ENCODE measurements at places on chromosomes 6 and 20. TPM values are rescaled to one million over a fixed set of nuclear protein-coding genes. Genes with fewer than 3 reads are reported as not detected.

- no peak overlapping the region for H3K4me3 ChIP-seq
- no peaks in the 10 kb centered on the region for H3K36me3 ChIP-seq
- DNase-seq: no peak
- peaks cover 20% of the 10 kb centered on the region for H3K4me1 ChIP-seq
- H3K27me3 ChIP-seq: peaks cover 21% of the 10 kb centered on the region
Measured at GRCh38 chr20:32050851-32051556, 1.0 kb upstream of the HCK start.

LY6G6F gene
- total RNA-seq: not detected

MICAL1 gene
- total RNA-seq: 76.5 TPM

GRCh38 chr20:48294196-48294595 is 508.9 kb upstream of the SULF2 start:
- no peak for DNase-seq
- H3K27me3 ChIP-seq: no peaks in the 10 kb centered on the region
- H3K27ac ChIP-seq: no peak overlapping the region
- H3K36me3 ChIP-seq: no peaks in the 10 kb centered on the region
- H3K4me3 ChIP-seq: no peak overlapping the region

DNA sequence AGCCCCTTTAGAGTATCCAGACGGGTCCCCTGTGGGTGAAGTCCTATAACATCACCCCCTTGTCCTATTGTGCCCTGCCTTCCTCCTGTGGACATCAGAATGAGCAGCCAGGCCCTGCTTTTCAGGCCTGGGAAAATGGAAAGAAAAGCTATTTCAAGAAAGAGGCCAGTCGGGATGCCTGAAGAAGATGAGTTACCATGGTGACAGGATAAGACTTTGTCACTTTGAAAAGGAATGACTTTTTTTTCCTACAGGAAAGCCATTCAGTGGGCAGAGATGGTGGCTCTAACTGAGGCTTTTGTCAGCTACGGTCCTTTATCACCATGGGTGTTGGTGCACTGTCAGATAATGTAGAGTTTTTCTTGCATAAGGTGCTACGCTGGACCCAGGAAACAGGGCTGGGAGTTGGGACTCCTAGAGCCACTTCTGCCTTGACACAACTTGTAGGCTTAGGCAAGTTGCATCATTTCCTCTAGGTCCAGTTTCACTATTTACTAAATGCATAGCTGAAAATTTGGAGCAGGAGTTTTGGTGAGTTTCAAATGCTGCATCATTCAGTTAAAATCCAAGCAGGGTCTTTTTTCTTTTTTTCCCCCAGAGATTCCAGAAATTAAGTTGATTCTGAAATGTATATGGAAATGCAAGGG is 293.6 kb upstream of the PRND start:
- no peaks in the 10 kb centered on the region for H3K4me1 ChIP-seq
- no peaks in the 10 kb centered on the region for H3K27me3 ChIP-seq
- no peaks in the 10 kb centered on the region for H3K36me3 ChIP-seq
- no peak overlapping the region for H3K27ac ChIP-seq

DNA sequence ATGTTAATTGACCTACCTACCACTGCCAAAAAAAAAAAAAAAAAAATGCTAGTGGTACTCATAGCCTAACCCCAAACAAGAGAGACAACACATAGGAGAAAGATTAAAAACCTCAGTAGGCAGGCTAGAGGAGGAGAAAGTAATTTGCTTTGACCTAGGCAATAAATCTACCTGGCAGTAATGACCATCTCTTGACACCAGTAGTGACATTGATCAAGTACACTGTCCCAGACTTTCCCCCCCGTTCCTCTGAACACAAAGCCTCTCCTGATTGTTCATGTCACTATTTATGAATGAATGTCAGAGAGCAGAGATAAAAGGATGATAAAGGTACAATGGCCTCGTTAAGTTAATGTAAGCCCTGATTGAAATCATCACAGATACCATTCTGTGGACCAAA is 746.8 kb downstream of the CBLN4 start:
- DNase-seq: no peak
- no peaks in the 10 kb centered on the region for H3K4me1 ChIP-seq
- H3K36me3 ChIP-seq: no peaks in the 10 kb centered on the region
- no peak overlapping the region for H3K27ac ChIP-seq

GRCh38 chr6:155493694-155494143 is 38.1 kb upstream of the NOX3 start:
- no peaks in the 10 kb centered on the region for H3K36me3 ChIP-seq
- H3K27ac ChIP-seq: no peak overlapping the region
- H3K4me3 ChIP-seq: no peak overlapping the region
- no peaks in the 10 kb centered on the region for H3K4me1 ChIP-seq
- no peak for DNase-seq
- H3K27me3 ChIP-seq: no peaks in the 10 kb centered on the region

DNA sequence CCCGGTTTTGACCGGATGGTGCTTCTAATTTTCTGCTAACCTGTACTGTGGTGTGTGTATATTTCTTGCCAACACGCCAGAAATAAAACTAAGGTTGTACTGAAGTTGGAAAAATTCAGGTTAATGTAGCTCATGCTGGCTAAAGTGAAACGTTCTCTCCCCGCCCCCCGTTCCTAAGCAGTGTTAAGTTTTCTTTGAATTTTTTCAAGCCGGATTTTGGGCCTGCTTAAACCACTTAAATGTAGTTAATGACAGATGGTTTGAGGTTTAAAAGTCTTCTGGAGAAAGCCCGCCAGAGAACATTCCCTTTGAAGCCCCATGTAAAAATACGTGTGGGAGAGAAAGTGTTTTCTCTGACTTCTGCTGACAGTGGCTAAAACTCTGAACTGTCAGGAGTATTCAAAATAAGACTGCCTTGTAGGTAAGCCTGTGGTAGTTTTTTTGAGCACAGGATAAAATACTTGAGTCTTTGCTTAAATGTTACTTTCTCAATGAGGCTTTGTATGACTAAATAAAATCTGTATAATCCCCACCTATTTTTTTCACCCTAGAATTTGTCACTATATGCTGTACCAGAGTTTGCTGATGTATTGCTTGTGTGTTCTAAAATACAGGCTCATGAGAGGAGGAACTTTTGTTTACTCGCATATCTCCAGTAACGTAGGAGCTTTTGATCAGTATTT is 101.3 kb downstream of the OR2B2 start:
- H3K27ac ChIP-seq: peak overlapping the region; percentile 79
- no peaks in the 10 kb centered on the region for H3K27me3 ChIP-seq
- H3K4me3 ChIP-seq: peak overlapping the region; percentile 67
- H3K36me3 ChIP-seq: no peaks in the 10 kb centered on the region
- peaks cover 56% of the 10 kb centered on the region for H3K4me1 ChIP-seq

- DNase-seq: no peak
- no peak overlapping the region for H3K4me3 ChIP-seq
- no peaks in the 10 kb centered on the region for H3K36me3 ChIP-seq
- H3K27me3 ChIP-seq: no peaks in the 10 kb centered on the region
Measured at GRCh38 chr6:13053006-13053461, 275.3 kb downstream of the TBC1D7 start.

GRCh38 chr6:53648184-53648943 is 17.2 kb downstream of the KLHL31 start:
- no peak overlapping the region for H3K4me3 ChIP-seq
- no peaks in the 10 kb centered on the region for H3K27me3 ChIP-seq
- DNase-seq: no peak
- no peaks in the 10 kb centered on the region for H3K36me3 ChIP-seq
- peaks cover 28% of the 10 kb centered on the region for H3K4me1 ChIP-seq

HDGFL1 gene
- total RNA-seq: not detected

MICA gene
- total RNA-seq: 21.2 TPM

DNA sequence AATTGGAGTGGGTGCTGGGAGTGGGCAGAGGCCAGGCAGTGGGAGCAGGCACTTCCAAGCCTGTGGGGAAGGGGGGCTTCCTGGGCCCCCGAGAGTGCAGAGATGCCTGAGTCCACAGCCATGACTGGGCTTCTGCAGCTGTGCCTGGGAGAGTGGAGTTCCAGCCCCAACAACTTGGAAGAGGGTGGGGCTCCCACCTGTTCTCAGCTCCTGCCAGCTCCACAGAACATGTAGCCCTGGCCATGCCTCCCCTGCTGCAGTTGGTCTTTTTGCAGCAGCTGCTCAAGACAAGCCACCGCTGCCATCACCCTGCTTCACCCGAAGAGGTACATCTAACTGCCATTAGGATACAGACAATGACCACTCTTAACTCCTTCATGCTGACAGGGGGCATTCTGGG is 1092.3 kb downstream of the KHDRBS2 start:
- H3K4me3 ChIP-seq: no peak overlapping the region
- no peak overlapping the region for H3K27ac ChIP-seq
- no peak for DNase-seq
- H3K27me3 ChIP-seq: no peaks in the 10 kb centered on the region
- H3K4me1 ChIP-seq: no peaks in the 10 kb centered on the region

DNA sequence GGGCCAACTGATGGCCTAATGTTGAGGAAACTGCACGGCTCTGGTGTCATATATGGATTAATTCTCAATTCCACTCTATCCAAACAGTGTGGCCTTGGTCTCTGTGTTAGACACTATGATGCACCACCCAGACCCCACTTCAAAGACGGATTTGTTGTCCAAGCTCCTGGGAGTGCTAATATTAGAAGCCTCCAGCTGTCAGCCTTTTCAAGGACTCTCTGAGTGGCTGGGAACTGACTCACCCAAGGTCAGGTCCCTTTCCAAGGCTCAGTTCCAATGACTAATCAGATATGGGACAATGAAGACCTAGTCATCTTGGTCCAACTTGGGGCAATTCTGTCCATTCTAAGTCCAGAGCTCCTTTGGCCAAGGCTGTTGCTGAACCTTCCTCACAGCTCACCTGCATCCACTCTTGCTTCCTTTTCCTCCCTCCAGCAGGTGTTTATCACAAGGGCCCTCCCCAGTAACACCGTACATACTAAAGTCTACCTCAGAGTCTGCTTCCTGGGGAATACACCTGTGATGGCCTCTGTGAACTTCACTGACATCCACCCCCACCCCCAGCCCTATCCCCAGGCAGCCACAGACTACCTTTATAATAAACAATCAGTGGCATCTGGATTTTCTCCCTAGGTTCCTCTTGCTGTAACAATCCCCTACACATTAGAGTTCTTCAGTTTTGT is 7.2 kb upstream of the IL20RA start:
- no peak overlapping the region for H3K4me3 ChIP-seq
- H3K27me3 ChIP-seq: peaks cover 4% of the 10 kb centered on the region
- no peak overlapping the region for H3K27ac ChIP-seq
- no peaks in the 10 kb centered on the region for H3K4me1 ChIP-seq
- DNase-seq: no peak
- H3K36me3 ChIP-seq: no peaks in the 10 kb centered on the region

RSPH9 gene
- total RNA-seq: not detected

DNA sequence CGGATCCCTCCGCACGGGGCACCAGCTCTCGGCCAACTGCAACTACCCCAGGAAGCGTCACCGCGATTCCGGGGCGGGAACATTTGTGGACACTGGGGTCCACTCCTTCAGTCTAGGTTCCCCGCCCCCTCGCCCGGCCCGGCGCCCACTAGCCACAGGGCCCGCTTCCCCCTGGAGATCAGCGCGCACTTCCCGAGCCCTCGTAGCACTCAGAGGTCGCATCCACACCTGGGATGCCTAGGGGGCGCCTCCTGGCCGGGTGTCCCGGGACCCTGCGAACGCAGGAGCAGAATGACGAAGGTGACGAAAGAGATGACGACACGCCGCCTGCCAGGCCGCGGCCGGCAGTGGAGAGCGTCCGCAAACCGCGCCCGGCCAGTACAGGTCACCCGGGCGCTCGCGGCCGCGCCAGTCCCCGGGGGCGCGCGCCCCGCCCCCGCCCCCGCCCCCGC is 309 bp upstream of the AIG1 start:
- peaks cover 17% of the 10 kb centered on the region for H3K4me1 ChIP-seq
- peak; percentile 78 for DNase-seq
- no peaks in the 10 kb centered on the region for H3K27me3 ChIP-seq
- H3K4me3 ChIP-seq: peak overlapping the region; percentile 39

HAO1 gene
- total RNA-seq: not detected

- H3K27me3 ChIP-seq: no peaks in the 10 kb centered on the region
- H3K36me3 ChIP-seq: no peaks in the 10 kb centered on the region
- H3K4me3 ChIP-seq: no peak overlapping the region
- no peak for DNase-seq
- no peaks in the 10 kb centered on the region for H3K4me1 ChIP-seq
Measured at GRCh38 chr6:34018961-34019606, 126.8 kb downstream of the GRM4 start.

- H3K4me3 ChIP-seq: no peak overlapping the region
- peaks cover 14% of the 10 kb centered on the region for H3K4me1 ChIP-seq
- peaks cover 18% of the 10 kb centered on the region for H3K27me3 ChIP-seq
- no peak for DNase-seq
- H3K27ac ChIP-seq: no peak overlapping the region
Measured at GRCh38 chr6:105137388-105137787, 42.4 kb downstream of the POPDC3 start.

VSTM2L gene
- total RNA-seq: not detected

DNA sequence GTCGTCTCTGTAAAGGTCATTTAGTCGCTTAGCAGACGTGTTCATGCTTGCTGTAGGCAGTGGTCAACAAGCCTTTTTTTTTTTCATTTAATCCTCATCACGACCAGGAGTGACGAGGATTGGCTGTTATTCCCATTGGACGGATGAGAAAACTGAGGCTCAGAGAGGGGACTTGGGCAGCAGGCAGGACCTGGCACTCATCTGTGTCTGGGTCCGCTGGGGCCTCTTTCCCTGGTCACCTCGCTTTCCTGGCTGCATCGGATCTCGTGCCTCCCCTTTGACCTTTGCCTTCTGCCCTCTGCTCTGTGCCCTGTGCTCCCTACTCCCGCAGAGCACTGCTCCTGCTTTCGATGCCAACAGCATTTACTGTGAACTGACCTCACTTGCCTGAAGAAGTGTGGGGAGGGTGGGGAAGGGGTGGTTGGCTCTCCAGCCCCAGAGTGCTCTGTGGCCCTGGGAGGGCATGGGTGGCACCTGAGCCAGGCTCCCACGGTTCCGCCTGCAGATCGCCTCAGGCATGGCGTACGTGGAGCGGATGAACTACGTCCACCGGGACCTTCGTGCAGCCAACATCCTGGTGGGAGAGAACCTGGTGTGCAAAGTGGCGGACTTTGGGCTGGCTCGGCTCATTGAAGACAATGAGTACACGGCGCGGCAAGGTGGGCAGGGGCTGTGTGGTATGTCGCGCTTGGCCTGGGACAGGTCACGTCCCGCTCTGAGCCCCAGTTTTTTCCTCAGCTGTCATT is 56.2 kb downstream of the SRC start:
- no peak overlapping the region for H3K27ac ChIP-seq
- H3K4me1 ChIP-seq: peaks cover 7% of the 10 kb centered on the region
- no peak overlapping the region for H3K4me3 ChIP-seq
- H3K36me3 ChIP-seq: no peaks in the 10 kb centered on the region
- H3K27me3 ChIP-seq: peaks cover 8% of the 10 kb centered on the region

DNA sequence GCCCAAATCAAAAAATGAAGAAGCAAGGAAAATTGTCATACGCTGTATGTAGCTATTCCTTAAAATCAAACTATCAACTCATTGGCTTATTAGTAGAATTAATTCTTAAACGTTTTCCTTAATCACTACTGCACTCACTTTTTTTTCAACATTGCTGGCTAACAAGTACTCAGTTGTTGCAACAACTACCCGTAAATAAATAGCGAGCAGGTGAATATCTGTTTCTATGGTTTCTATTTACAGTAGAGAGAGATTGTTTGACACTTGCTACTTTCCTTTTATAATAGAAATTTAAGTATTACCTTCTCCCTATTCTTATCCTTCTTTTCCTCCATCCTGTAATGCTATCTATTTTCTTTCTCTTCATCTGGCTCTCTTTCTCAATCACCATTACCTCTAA is 25.1 kb downstream of the FRK start:
- H3K4me3 ChIP-seq: no peak overlapping the region
- no peaks in the 10 kb centered on the region for H3K36me3 ChIP-seq
- no peak for DNase-seq
- H3K27me3 ChIP-seq: no peaks in the 10 kb centered on the region
